ENCODE measurements at places on chromosomes 4 and X. TPM values are rescaled to one million over a fixed set of nuclear protein-coding genes. Genes with fewer than 3 reads are reported as not detected.

The PRSS12 gene
- 4.1 TPM for polyA plus RNA-seq

The CXCL6 gene
- polyA plus RNA-seq: 0.42 TPM

The MAP7D2 gene
- polyA plus RNA-seq: 0.16 TPM

The MAGEA1 gene
- polyA plus RNA-seq: not detected

The INTS12 gene
- 13.9 TPM for polyA plus RNA-seq

The SPARCL1 gene
- polyA plus RNA-seq: 113 TPM

The NPY2R gene
- polyA plus RNA-seq: not detected

The PASD1 gene
- polyA plus RNA-seq: not detected

The DAPP1 gene
- 29.1 TPM for polyA plus RNA-seq

The TMPRSS11E gene
- 227 TPM for polyA plus RNA-seq

The FABP2 gene
- not detected for polyA plus RNA-seq

The CLGN gene
- polyA plus RNA-seq: 1.9 TPM

The MAGEA12 gene
- polyA plus RNA-seq: not detected

The ODAPH gene
- not detected for polyA plus RNA-seq

The AGTR2 gene
- polyA plus RNA-seq: not detected

The GPRIN3 gene
- polyA plus RNA-seq: 0.20 TPM

The IL15 gene
- polyA plus RNA-seq: 6.5 TPM

The SPANXD gene
- polyA plus RNA-seq: not detected

The TKTL1 gene
- polyA plus RNA-seq: not detected
